NB4 (cell line): ENCODE measurements at places on chromosomes 6 and 20.

- DNase-seq = no peak
Observed at GRCh38 chr6:91438570-91438969, 851.7 kb upstream of the MAP3K7 start.

GRCh38 chr6:21595285-21596144, 2.0 kb downstream of the SOX4 start:
- DNase-seq = peak; percentile 58

DNA sequence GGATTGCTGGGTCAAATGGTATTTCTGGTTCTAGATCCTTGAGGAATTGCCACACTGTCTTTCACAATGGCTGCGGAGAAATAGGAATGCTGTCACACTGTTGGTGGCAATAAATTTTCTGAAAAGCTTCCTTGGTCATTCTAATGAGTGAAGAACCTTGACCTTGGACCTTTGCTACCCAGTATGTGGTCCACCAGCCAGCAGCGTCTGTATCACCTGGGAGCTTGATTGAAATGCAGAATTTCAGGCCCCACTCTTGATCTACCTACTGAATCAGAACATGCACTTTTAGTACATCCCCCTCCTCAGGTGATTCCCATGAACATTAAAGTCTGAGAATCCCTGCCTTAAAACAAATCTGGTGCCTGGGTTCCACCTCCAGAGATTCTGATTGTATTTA, 27.5 kb upstream of the GLP1R start:
- DNase-seq = no peak

- DNase-seq = no peak
Observed at GRCh38 chr6:129402244-129402643, 307.7 kb downstream of the ARHGAP18 start.

DNA sequence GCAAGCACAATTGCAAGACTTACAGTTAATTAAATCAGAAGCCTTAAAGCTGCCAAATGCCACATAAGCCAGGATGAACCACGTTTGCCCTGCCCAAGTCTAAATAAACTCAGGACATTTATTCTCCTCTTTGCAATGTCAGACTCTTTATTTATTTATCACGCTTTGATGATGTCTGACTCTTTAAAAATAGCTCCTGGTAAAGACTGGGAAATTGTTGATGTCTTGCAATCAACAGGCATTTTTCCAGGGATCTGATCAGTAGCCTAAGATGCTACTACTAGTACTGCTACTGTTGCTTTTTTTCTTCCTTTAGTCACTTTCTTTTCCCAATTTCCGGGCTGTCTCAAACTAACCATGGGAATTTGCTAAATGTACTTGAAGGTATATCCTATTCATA, 365.8 kb upstream of the MARCKS start:
- DNase-seq = no peak

GRCh38 chr20:60031107-60031506, 72.9 kb downstream of the CDH26 start:
- DNase-seq = peak; percentile 67

DNA sequence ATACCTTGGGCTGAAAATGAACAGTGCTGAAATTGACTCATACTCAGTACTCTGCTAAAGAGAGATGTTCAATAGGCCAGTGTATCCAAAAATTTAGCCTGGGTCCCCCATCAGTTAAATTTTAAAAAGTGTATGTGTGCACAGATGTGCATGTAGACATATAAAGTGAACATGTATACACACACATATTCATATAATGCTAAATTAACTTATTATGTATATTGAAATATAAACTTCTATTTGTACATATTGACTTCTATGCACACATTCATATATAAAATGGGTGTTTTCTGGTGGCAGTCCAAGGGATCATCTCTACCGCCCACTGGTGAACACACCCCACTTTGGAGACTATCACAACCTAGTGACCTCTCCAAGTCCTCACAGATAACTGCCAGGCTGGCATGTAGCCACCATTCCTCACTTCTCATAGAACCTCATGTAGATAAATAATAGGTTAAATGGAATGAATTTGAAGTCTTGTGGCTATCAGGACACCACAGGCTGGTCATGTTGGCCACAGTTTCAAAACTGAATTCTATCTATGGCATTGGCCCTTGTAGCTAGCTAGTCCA, 8.8 kb downstream of the SLC22A16 start:
- DNase-seq = no peak

DNA sequence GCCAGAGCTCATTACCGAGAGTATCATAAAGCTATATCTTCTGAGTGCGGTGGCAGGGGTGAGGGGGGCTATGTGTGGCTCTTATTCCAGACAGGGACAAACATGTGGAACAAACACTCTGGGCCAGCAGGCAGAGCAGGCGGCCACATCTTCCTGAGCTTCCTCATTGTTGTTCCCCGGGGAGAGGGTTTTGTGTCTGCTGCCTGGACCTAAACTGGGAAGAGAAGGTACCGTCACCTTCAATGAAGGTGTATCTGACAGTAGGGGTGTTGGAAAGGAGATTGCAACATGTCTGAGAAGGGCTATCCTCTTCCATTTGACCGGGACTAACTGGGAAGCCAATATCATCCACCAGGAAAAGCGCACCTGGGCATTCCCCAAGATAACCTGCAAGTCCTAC, 1.6 kb upstream of the TFAP2D start:
- DNase-seq = no peak

DNA sequence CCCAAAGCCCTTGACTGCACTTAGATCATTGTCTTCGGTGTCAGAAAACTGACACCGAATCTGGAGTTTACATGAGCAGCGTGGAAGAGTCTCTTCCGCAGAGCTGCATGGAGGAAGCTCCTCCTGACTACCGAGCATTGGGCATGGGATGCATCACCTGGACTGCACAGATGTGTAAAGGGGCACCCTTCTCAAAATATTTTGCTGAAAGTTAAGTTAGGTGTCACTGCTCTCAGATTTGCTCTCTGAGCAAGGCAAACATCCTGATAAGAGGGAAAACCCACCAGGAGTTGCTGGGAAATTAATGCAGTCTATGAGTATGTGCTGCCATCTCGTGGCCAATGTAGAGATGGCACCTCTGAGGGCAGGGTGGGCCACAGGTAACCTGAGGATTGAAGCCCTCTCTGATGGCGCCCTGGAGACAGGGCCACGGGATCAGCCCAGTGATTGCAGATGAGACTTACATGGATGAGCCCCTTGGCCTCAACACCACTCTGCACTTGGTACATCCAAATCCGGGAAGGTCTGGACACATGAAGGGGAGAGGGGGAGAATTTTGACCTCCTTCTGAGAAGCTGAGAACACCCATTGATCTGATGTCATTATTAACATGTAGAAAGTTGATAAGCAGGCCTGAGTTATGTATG, 129.9 kb downstream of the LPA start:
- peak; percentile 53 for DNase-seq

GRCh38 chr6:99002831-99003230, 55.1 kb upstream of the FBXL4 start:
- no peak for DNase-seq

GRCh38 chr6:17584241-17584803, 15.8 kb upstream of the FAM8A1 start:
- DNase-seq = peak; percentile 64

DNA sequence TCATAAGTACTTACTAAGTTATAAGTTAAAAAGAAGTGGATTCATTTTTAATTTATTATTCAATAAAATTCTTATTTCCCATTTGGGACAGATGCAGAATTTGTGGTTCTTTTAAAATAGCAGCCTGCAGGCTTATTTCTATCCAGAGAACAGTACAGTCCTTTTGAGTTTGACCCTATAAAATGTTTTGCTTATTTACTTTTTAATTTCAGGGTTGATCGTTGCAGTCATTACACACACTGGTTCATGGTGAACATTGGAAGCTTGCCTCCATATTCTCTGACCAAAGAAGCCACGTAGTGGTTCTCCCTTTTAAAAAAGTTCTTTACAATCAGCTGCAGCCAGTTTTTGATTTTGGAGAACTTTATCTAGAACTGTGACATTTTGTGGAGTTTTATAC, 122.9 kb upstream of the PDE7B start:
- DNase-seq = no peak

DNA sequence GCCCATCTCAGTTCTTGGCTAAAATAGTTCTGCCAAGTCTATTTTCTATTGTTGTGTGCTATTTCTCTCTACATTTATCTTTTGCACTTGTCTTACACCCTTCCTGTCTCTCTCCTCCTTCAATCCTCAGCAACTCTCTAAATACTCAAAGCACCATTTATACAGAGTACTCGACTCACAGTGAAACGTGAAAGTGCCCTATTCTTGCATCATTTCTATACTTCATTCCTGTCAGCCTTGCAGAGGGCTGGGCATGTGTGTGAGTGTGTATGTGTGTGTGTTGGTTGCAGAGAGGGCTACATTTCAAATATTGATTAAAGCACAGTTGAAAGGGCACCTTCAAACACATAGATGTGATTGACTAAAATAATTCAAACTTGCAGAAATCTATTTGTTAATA, 373.2 kb upstream of the MANEA start:
- no peak for DNase-seq

- DNase-seq = peak; percentile 39
Observed at GRCh38 chr6:170317718-170318117, 11.2 kb downstream of the FAM120B start.

DNA sequence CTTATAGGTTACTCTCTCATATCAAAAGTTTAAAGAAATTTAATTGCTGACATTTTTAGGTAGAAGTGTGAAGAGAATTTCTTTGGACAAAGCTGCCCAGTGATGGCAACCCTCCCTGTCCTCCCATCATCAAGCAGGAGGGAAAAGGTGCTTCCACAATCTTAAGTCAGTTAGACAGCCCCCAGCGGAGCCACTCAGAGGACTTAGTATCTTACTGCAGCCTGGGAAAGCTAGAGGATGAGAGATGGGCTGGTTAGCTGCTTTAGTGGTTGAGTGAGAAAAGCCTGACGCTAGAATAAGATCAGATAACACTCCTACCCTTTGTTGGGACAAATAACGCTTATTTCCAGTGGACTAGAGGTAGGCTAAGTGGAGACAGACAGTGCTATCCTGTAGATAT, 227.1 kb downstream of the RFPL4B start:
- DNase-seq = no peak

DNA sequence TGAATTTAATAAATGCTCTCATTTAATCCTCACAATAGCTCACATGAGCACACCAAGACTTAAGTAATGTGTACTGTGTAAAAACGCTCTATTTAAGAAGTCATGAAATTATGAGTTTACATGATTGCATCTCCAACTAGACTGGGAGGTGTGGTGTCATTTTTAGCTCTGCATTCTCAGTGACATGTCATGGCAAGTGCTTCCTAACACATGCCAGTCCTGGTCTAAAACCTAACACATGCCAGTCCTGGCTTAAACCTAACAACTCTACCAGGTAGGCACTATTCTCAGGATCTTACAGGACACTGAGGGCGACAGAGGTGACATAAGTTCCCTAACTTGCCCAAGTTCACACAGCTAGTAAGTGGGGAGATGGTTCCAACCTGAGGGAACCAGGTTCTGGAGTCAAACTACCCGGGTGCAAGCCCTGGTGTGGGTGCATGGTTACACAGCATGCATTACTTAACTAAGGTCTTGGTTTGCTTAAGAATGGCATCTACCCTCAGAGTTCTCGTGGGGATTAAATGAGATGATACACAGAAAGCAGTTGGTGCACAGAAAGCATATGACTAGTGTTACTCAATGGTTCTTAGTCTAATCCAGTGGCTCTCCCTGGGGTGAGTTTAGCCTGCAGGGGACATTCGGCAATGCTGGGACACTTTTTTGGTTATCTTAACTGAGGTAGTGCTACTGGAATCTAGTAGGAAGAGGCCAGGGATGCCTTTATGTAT, 14.7 kb downstream of the CLDN20 start:
- no peak for DNase-seq

GRCh38 chr20:33604991-33605370, 57.1 kb upstream of the C20orf144 start:
- no peak for DNase-seq

GRCh38 chr6:158816803-158817727, 2.1 kb downstream of the EZR start:
- DNase-seq = peak; percentile 35

GRCh38 chr6:52392944-52393343, 27.2 kb upstream of the EFHC1 start:
- DNase-seq = peak; percentile 23

DNA sequence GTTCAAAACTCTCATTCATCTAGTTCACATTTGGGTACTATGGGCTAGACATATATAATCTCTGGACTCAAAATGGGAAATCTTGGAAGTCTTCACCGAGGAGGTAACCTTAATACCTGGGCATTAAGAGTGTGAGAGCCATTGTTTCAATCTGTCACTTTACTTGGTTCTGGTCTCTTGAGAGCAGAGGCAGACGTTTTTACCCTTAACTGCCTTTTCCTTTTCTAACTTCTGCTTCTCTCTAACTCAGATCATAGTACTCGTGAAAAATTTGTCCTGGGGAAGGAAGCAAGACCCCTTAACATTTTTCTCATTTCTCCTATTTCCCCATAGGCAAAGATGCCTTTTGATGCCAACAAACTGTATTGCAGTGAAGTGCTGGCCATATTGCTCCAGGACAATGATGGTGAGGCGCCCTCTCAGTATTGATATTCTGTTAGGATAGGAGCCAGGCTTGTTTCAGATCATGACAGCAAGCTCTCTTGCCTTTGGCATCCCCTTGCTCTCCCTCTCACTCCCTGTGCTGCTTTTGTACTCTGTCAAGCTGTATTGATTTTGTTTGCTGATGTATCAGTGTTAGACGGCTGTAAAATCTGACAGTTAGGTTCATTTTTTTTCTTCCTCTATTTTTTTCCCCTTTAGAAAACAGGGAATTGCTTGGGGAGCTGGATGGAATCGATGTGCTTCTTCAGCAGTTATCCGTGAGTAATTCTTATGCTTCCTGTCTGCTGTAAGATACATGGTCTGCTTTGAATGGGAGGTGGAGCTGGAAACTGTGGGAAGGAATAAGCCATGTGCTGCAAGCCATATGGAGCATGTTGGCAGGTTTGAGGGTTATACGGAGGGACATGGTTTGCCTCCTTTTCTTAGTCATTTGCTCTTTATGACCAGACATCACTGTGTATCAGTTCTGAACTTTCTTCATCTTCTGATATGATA, 83.5 kb downstream of the CTNNBL1 start:
- DNase-seq = no peak

GRCh38 chr6:38116248-38116647, 296.7 kb downstream of the ZFAND3 start:
- no peak for DNase-seq

DNA sequence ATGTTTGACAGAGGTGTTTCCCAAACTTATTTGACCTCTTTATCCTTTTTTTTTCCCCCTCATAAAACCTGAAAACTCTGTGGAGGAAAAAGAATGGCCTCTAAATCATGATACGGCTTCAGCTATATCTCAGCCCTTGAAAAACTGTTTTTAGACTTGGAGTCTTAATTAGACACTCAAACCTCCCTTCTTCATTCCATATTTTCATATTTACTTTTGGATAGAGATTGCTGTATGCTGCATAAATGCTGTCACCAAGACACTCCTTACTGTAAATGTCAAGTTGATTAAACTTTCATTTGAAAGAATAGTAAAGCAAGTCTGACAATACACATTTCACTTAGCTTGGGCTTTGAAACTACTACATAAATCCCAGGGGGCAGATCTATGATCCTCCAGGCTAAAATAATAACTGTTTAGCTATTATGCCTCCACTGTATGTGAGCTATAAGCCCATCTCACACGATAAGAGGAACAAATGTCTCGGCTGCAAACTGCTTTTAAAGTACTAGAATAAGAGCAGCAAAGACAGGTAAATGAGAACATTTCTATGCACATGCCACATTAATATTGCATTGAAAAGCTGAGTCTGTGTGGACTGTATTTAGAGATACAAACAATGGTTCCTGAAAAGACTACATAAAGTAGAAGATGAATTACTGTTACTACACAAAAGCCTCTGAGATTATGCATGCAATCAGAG, 141.3 kb upstream of the HMGN3 start:
- no peak for DNase-seq
